Activated naive CD8-positive, alpha-beta T cell treated with anti-CD3 and anti-CD28 coated beads for 36 hours (primary cell): ENCODE measurements at places on chromosomes 5 and 9. TPM values are rescaled to one million over a fixed set of nuclear protein-coding genes. Genes with fewer than 3 reads are reported as not detected.
A peak's percentile ranks its signal among the peaks of the same experiment; 100 is the strongest.

DNA sequence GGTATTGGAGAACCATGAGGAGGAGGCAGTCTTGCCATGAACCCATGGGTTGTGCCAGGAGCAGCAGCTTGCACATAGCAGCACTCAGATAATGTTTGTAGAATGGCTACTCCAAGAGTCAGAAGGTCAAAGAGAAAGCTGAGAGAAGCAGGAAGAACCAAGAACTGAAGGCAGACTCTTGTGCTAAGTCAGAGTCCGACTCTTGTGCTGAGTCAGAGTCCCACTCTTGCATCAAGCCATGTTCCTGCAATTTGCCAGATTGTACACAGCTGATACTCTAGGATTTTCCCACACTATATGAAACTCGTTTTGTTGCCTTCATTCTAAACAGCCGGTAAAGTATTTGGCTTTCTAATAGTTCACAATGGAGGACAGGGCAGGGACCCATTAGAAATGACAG is 26.2 kb upstream of the HSPA9 start:
- DNase-seq, result no peak

DNA sequence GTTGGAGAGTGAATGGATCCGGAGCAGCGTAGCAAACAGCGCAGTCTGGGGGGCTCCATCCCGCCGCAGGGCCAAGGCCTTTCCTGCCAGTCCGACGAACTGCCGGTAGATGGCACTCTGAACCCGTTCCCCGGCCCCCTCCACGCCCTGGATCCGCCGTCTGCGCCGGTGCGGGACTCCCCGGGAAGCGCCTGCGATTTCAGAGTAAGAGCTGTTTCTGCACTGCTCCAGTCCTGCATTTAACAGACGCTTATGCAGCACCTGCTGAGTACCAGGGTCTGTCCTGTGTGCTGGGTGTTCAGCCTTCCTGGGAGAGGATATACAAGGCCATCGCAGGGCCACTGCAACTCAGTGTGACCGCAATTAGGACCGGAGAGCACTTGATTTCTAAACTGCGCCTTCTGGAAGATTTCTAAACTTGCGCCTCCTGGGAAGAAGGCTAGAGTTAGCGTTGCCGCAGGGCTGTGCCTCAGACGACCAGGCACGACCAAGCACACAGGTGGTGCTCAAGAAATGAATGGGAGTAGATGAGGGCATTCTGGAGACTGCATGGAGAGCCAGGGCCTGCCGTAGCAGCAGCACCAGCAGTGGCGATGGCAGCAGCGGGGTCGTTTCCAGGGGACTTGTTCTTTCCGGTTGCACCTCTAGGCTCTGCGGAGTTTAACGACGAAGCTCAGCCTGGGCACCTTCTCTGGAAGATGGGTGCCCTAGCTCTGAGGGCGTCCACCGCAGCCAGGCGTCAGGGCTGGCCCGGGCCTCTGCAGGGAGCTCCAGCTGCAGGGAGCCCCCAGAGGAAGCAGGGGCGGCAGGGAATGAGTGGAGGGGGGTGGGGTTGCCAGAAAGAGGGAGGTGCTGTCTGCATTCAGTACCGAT is 14.3 kb upstream of the TIFAB start:
- peak; percentile 80 for DNase-seq

The MARCHF3 gene
- total RNA-seq, result 5.7 TPM

The MAP1B gene
- total RNA-seq, result 0.27 TPM

The ANXA2R gene
- 8.5 TPM for total RNA-seq

- DNase-seq, result no peak
Measured at GRCh38 chr9:99635032-99635431, 186.7 kb upstream of the NR4A3 start.

DNA sequence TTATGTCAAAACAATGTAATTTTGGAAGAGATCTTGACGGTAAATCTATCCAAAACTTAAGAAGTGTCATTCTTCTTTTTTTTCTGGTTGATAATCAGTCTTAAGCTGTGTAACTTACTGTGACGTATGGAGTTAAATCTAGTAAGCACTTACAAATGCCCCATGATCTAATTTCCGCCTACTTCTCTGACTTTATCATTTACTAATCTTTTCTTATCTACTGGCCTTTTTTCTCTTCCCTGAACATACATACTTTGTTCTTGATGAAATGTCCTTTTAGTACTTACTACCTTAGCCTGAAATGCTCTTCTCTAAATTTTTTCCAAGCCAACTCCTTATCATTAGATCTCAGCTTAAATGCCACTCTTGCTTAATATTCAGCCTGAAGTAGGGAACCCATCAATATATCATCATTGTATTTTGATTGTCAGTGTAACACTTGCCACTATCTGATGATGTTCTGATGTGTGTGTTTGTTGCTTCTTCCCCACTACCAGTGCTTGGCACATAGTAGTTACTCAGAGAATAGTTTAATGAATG is 27.6 kb downstream of the AP3S1 start:
- no peak for DNase-seq

GRCh38 chr5:145718956-145719355 is 116.2 kb downstream of the PRELID2 start:
- DNase-seq, result no peak

The C5orf52 gene
- not detected for total RNA-seq

The ENTPD8 gene
- total RNA-seq, result not detected

DNA sequence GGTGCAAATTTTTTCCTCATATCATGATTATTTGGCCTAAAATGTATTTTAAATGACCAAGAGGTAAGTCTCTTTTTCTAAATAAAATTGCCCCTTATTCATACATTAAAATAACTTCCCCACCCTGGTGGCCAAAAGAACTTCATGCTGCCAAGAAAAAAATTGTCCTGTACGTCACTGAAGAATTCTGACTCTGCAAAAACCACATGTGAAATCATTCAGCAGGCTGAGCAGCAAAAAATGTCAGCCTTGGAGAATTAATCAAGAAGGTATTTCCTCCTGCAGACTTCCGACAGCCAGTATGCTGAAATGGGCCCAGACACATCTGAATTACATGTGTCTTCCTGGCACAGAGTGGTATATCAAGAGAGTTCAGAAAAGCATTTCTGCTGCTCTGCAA is 94.6 kb upstream of the HMHB1 start:
- no peak for DNase-seq

- no peak for DNase-seq
Measured at GRCh38 chr5:55923177-55923771, 71.5 kb downstream of the IL6ST start.

GRCh38 chr5:111961862-111962261 is 204.9 kb upstream of the NREP start:
- DNase-seq, result no peak

The SVEP1 gene
- not detected for total RNA-seq

The CCDC183 gene
- total RNA-seq, result 0.43 TPM

DNA sequence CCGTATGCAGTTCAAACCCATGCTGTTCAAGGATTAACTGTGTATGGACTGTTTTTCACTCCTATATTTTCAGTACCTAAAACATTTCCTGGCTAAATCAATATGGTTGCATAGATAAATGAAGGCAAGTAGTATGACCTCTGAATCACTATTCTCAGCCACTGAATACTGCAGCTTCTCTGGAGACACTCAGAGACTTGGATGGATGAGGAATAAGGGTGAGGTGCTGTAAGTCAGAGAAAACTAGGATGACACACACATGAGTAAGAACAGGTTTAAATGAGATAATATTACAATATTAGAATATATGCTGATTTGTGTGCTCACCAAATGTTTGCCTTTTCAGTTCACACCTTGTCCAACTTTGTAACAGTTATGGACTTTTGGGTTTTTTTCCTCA is 26.0 kb upstream of the ANXA1 start:
- DNase-seq, result no peak

DNA sequence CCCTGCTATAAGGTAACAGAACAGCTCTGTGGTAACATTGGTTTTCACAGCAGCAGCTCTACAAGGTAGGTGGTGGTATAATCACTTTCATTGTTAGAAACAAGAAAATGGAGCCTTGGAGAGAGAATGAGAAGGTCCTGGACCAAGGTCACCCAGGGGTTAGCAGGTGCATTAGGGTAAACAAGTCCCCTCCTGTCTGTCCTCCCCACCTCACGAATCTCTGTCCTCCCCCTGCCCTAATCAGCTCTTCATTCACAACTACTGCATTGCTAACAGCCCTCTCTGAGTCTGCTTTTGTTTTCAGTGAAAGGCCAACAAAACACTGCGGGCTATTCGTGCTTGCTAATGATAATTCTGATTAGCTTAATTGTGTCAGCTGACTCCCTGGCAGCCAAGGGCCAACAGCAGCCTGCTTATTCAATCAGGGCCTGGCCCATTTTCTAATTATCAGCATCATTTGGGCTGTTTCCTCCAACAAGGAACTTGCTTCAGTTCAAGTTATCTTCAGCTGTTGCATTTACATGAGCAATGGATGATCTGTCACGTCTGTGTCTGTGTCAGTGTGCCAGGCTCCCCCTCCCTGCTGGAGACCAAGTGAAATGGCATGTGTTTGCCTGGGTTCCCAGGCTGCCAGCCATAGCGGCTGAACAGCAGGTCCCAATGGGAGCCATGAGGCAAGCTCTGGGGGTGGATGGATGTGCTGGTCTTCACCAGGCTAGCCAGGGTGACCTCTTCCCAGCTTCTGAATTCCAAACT is 56.7 kb upstream of the EQTN start:
- DNase-seq, result no peak

DNA sequence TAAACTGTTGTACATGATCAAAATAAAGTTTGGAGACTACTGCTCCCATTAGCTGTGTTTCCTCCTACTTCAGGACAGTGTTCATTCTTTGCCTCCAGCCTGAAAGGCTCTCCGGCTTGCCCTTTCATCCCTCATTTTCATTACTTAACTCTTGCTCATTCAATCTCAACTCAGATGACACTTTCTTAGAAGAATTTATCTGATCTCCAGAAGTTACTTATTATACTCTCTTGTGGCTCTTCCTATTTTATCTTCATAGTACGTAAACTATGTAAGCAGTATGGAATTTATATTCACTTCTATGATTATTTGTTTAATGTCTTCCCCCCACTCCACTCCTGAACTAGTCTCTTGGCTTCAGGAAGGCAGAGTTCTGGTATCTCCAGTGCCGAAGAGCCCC is 1737.9 kb upstream of the C9orf72 start:
- no peak for DNase-seq

DNA sequence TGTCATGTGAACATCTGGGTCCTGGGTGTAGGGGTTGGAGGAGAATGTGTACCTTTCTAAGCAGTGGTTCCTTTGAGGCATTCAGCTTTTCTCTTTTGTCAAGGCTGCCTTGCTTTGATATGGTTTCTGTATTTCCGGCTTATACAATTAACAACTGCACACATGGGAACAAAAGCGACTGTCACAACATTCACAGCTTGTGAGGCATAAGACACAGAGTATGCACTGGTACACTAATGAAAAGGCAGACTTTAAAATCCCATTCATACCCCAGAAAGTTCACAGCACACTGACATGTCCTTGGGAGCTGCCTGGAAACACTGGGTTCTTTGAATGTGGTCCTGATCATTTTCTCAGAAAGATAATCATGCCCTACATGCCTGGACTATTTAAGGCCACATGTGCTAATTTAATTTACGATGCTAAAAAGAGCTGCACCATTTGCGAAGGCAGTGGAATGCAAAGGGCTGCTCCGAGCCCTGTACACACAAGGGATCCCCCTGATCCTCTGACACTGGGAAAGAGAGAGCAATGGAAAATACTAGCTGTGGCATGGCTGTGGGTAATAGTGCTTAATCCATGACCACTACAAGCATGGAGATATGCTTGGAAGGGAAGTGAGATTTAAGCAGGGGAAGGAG is 131.8 kb downstream of the EFNA5 start:
- no peak for DNase-seq

DNA sequence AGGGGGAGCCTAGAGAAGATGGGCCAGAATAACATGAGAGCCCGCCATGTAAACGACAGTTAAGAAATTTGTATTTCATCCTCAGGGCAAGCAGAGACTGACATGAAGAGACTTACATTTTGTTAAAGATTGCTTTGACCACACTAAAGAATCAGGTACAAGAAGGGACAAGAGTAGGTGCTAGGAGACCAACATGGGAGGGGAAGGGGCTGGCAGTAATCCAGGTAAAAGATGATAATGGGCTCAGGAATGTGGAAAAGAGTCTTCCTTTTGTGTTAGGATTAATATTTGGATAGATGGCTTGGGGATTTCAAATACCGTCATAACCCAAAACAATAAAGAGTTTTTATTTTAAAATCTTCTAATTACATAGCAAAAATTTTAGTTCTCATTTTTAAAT is 137.3 kb downstream of the ZNF462 start:
- no peak for DNase-seq

DNA sequence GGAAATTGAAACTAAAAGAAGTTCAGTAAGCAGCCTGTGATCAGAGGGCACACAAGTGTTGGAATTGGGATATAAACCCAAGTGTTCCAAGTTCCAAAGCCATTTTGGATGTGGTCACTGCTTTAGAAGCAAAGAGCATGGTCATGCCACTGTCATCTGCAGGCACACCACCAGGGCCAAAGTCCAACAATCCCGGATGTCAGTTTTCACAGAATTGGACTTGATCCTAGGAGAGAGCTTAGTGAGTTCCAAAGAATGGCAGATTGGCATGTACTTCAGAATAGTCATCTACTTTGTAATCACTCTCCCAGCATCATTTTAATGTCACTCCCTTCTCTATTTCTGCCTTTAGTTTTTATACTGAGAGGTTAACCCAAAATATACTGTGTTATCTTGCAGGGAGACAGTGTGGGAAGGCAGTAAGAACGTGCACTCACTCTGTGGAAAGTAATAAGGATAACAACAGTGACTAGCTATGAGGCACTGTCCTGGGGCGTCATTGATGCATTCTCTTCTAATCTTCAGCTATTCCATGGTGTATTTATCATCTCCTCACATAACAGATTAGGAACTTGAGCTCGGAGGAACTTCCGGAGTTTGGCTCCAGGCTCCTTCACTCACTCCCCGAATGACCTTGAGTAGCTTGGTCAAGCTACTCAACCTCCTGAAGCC is 388.0 kb downstream of the ACTL7B start:
- no peak for DNase-seq

The PCDHGA9 gene
- not detected for total RNA-seq

- no peak for DNase-seq
Measured at GRCh38 chr5:129541051-129541450, 81.0 kb downstream of the ADAMTS19 start.

The CNTNAP3B gene
- total RNA-seq, result not detected

- peak; percentile 60 for DNase-seq
Measured at GRCh38 chr5:154811653-154812465, 38.5 kb downstream of the FAXDC2 start.

The SHLD3 gene
- 6.9 TPM for total RNA-seq

GRCh38 chr5:64838376-64838775 is 69.6 kb downstream of the CWC27 start:
- no peak for DNase-seq

The ST8SIA4 gene
- 17.3 TPM for total RNA-seq

The PRDM12 gene
- not detected for total RNA-seq

- no peak for DNase-seq
Measured at GRCh38 chr5:14156290-14156649, 13.1 kb downstream of the TRIO start.

The WDR36 gene
- total RNA-seq, result 80.7 TPM

- DNase-seq, result peak; percentile 56
Measured at GRCh38 chr9:137277329-137278041, at the start of gene TOR4A. TOR4A (plus strand) TSS chr9:137277726; CDS start chr9:137278690, 964 bp downstream.

The SLIT3 gene
- 0.43 TPM for total RNA-seq

The PFN3 gene
- not detected for total RNA-seq

The GDNF gene
- not detected for total RNA-seq
